Activated naive CD4-positive, alpha-beta T cell treated with Interleukin-2 at 50 U/mL for 16 hours (primary cell): ENCODE measurements at places on chromosomes 5 and 9.
A peak's percentile ranks its signal among the peaks of the same experiment; 100 is the strongest.

DNA sequence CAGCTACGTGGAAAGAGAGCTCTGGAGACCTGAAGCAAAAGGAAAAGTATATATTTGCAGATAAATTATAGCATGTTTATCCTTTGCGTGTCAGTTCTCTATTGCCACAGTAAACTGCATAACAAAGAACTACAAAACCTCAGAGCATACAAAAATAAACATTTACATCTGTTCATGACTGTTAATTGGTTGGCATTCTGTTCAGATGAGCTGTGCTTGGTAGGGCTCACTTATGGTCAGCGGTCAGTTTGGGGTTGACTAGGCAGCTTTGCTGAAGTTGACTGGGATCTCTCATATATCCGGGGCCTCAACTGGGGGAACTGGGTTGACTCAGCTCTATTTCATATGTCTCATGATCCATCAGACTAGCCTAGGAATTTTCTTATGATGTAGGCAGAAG lies 257.7 kb downstream of the TLE1 start:
- no peak for DNase-seq

DNA sequence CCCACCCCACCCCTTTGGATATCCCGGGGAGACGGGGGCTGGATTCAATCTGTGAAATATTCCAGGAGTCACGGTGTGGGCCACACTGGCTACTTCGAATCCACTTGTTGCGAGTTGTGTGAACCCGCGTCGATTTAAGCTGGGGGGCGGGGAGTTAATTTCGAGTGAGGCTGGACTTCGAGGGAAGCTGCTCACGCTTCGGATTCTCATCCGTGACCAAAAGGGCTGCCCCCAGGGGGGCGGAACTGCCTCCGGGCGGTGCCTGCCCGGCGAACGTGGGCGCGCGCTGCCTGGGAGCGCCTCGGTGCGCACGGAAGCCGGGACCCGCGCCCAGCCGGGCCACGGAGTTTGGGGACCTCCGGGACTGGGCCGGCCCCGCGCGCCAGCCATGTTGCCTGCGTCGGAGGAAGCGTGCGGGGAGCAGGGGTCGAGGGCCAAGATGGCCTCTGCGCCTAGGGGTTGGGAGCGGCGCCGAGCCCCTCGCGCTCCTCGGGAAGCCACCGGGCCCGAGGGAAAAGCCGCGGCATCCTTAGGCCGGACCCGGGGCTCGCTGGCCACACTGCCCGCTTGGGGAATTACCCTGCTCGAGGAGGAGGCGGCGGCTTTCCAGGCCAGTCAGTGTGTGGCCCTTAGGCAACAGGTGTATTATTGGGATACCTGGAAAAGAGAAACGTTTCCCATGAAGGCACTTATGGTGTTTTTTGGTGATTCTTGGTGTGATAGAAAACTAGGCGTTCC lies 975 bp downstream of the OCLN start:
- peak; percentile 6 for DNase-seq

- no peak for DNase-seq
These were observed 474.8 kb downstream of the SEMA5A start for GRCh38 chr5:9071074-9071473.

- peak; percentile 12 for DNase-seq
These were observed 26.9 kb upstream of the PLIN2 start for GRCh38 chr9:19154135-19154612.
